HEK293T (cell line): ENCODE measurements at places on chromosomes 6 and 20.
A peak's percentile ranks its signal among the peaks of the same experiment; 100 is the strongest.

- DNase-seq, result no peak
Observed at GRCh38 chr6:126696921-126697693, 357.2 kb downstream of the CENPW start.

- DNase-seq, result no peak
Observed at GRCh38 chr6:13914351-13914750, 10.4 kb upstream of the RNF182 start.

- no peak for DNase-seq
Observed at GRCh38 chr6:122075084-122075838, 324.2 kb upstream of the HSF2 start.

DNA sequence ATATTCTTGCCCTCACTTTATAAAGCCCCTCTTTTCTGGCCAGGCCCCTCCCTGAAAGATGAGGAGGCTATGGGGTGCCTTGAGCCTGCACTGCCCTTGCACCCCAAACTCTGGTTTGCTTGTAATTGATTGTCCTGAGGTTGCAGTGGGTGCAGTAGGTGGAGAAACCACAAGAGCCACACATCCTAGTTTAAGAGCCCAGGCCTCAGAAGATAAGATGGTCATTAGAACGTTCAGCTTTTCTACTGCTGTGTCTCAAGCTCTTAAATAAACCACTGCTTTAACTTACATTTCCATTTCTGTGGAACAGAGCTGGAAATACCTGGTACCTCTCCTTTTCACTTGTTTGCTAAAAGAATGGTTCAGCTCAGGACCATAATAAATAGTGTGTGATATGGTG lies 9.0 kb downstream of the MRAP2 start:
- DNase-seq, result no peak

- DNase-seq, result no peak
Observed at GRCh38 chr6:78688668-78689067, 178.7 kb upstream of the IRAK1BP1 start.

- DNase-seq, result no peak
Observed at GRCh38 chr6:105832313-105832761, 253.8 kb upstream of the PRDM1 start.

DNA sequence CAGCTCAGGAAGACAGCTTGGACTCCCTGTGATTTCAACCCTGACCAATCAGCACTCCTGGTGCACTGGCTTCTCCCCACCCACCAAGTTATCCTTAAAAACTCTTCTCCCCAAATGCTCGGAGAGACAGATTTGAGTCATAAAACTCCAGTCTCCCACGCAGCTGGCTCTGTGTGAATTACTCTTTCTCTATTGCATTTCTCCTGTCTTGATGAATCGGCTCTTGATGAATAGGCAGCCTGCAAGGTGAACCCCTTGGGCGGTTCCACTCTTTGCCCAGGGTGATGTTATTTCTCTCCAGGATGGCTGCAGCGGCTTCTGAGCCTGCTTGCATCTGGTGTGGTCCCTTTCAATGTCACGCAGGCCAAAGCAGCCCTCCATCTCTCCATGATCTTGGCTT lies 12.4 kb downstream of the SLC52A3 start:
- DNase-seq, result no peak

DNA sequence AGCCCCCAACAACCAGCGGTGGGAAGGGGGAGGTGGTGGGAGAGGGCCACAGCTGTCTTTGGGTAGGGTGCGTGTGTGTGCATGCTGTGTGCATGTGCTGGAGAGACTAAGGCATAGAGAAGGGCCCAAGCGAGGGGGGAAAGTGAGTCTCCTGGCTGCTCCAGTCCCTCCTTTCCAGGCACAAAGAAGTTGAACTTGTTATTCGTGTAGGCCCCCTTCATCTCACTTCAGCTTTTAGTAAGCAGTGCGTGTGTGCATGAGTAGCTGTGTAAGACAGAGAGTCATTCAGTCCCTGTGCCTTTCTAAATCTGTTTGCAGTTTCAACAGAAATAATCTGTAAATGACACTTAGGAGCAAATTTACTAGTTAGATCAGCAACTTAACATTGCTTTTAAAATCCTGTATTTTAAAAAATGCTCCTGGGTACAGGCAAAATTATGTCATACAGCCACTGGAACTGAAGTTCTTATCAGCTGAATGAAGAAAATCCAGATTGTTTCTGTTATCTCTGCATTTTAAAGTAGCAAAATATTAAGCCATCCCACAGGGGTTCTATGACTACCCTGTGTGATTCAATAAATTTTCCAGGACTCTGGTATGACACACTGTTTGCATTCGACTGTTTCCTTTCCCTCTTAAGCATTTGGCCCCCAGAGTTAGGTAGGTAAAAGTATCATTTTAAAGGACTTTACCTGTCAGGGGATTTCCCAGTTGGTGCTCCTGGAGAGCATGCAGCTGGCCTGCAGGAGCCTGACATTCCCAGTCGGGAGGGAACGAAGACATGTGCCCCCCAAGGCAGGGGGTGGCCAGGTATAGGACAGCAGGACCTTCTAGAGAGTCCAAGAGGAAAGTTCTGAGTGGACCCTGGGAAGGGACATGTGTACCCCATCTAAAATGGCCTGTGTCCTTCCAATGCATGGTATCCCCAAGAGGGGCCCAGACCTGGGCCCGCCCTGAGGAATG lies 39.0 kb downstream of the MTRES1 start:
- DNase-seq, result no peak

DNA sequence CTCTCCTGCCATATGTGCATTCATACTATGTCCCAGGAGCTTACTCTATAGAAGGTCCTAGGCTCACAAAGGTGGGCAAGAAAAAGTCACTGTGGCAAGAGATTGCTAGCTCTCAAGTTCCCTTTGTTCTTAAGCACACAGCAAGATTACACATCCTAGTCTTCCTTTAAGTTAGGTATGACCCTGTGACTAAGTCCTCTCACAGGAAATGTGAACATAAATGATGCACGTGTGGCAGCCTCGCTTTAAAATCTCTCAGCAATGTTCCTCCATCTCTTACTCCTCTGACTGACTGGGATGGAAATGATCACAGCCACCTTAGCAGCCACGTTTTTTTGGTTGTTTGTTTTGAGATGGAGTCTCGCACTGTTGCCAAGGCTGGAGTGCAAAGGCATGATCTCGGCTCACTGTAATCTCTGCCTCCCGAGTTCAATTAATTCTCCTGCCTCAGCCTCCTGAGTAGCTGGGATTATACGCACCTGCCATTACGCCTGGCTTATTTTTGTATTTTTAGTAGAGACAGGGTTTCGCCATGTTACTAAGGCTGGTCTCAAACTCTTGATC lies 35.7 kb upstream of the HAO1 start:
- DNase-seq, result no peak

GRCh38 chr20:56932575-56933330 lies 303.6 kb downstream of the TFAP2C start:
- DNase-seq, result no peak

DNA sequence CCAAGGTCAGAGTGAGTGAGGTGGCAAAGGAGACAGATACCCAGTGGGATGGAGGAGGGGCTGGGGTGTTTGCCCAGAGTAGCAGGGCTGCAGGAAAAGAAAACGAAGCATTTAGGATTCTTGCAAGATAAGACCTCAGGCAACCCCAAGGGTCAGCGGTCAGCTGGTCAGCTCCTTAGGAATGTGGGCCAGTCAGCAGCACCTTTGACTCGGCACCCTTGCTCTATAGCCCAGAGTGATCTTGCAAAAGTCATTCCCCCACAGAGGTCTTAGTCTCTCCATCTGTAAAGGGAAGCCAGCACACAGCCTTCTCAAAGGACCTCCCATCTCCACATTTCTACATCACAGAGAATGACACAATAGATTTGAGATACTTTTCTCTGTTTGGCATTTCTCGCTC lies 56.7 kb downstream of the VEGFA start:
- no peak for DNase-seq

DNA sequence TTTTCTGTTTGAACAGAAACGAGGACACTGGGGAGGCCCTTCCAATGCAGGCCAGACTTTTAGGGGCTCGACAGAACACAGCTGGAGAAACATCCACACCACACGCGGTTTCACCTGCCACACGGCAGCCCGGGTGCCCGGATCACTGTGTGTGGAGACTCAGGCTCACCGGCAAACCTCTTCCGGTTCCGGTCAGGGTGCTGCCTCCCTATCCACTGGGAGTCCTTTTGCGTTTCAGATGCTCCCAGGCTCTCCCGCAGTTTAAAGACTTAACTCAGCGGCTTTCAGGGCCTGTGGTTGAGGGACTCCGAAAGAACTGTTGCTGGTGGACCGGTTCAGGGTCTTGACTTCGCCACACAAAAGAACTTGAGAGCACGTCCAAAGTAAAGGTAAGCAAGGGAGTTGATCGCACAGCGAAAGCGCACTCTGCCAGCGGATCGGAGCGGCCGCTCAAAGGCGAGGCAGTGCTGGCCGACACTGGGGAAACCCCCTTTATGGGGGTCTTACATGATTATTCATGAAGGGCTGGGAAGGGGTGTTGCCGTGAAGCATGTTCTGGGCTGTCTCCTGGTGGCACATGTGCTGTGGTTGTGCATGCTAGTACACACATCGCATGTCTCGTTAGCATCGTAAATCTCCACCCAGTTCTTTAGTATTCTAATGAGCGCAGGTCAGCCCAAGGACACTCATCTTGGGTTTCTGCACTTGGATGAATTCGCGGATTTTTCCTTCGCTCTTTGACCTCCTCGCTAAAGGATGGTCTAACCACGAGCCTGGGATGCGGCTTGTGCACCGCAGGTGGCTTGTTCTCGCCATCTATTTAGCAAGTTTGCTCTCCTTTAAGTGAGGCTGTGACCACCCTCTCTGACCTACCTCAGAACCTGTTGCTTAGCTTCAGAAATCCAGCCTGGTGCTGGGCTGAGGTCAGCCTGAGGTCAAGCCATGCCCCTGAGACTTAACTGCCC lies 180.3 kb downstream of the CDH26 start:
- DNase-seq, result peak; percentile 60

DNA sequence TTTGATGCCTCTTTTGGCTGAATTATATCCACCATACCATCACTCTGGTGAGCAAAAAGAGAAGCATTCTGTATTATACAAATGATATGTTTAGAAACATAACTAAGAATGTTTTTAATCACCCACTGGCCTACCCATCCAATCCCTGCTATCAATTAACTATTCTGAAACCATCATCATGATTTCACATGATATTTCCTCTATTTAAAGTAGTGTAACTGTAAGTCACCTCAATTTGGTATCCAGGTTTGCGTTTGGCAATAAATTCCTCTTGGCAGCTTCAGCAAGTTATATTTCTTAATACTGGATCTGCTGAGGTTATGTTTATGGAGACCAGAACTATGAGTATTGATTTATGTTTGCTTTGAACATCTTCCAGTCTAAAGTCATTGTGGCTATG lies 332.1 kb downstream of the UTRN start:
- DNase-seq, result no peak

GRCh38 chr6:157521362-157522335 lies 140.7 kb downstream of the ZDHHC14 start:
- no peak for DNase-seq

DNA sequence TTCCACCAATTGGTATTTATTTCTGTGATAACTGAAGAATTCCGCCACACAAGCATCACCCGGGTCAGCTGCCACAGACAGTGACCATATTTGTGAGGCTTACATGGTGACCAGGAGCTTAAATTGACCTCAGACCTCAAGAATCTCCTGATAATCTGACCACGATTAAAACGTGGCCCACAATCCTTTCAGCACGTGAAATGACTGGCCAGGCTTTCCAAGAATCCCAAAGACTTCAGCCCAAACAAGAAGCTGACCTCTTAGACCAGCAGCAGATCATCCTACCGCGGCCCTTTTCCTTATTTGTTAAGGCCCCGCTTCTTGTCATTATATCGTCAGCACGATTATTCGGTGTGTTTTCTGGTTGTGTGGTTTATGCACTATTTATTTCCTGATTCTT lies 45.6 kb upstream of the CD93 start:
- no peak for DNase-seq

DNA sequence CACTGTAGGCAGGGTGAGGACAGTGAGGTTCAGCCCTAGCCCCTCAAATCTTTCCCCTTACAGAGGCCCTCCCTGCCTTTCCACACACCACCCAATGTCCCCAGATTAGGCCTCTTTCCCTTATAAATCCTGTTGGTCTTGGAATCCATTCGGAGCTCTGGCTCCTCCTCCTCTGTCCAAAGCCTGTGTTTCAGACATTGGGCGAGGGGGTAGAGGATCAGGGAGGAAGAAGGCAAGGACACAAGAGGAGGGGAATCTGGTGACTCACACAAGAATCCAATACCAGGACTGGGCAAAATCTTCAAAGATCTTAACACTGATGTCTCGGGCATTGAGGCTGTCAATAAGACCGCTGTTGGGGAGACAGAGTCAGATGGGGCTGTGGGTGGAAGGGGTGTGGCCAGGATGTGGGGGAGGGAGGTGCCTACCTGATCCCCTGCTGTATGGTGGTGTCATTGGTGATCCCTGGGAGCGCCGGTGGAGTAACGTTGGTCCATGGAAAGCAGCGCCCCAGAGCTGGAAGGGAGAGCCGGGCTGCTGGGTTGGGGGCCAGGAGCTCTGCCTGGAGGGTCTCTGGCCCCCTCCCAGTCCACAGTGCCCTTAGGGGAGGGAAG lies 7.6 kb downstream of the SLC44A4 start:
- no peak for DNase-seq

DNA sequence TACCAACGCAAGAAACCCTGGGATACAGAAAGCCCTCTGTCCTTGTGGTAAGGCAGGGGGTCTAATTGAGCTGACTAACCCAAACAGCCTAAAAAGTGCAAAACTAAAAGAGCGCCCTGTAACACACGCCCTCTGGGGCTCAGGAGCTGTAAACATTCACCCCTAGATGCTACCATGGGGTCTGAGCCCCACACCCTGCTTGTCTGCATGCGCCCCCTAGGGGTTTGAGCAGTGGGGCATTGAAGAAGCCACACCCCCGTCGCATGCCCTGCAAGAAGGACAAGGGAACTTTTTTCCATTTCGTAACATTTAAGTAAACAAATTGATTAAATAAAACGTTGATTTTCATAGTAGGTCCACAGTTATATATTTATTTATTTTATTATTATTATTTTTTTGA lies 616.9 kb upstream of the MAN1A1 start:
- no peak for DNase-seq

DNA sequence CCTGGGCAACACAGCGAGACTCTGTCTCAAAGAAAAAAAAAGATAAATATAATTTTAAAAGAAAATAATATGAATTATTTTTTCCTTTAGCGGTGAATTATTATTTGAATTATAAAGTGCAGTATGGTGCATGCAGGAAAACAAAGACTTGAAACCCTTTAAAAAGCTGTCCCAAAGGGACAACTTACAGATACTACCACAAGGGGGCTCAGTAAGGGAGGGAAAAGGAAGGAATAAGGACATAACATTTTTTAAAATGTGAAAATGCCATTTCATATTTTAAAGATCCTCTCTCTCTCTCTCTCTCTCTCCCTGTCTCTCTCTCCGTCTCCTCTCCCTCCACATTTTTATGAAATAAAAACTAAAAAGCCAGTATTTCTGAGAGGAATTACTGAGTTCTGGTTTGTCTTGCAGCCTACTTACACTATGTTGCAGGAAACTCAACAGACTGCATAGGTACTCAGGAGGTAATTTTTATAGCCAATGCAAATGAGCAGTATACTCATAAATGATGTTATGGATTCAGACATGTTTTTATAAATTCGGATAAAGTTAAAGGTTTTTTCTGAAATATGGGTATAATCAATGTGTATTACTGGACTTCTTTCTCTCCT lies 455.0 kb upstream of the GJE1 start:
- peak; percentile 20 for DNase-seq

- DNase-seq, result no peak
Observed at GRCh38 chr6:163332575-163332974, 81.9 kb upstream of the QKI start.
